ENCODE measurements at places on chromosomes 13 and 19.

DNA sequence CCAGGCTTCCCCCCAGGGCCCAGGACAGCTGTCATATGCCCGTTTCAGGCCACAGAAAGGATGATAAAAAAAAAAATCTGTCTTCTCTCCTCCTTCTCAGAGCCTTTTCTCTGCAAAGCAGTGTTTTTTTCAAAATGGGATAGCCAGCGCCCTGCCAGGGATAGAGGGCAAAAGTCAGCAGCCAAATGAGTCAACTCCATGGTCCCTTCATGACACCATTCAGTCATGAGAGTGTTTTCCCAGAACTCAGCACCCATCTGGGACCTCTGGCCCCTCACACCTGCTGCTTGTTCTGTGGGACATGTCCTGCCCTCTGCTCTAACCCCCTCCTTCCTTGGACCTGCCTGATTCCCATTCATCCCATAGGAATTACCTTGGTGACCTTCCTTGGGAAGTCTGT, 95.0 kb downstream of the CYSLTR2 start:
- DNase-seq, result no peak

DNA sequence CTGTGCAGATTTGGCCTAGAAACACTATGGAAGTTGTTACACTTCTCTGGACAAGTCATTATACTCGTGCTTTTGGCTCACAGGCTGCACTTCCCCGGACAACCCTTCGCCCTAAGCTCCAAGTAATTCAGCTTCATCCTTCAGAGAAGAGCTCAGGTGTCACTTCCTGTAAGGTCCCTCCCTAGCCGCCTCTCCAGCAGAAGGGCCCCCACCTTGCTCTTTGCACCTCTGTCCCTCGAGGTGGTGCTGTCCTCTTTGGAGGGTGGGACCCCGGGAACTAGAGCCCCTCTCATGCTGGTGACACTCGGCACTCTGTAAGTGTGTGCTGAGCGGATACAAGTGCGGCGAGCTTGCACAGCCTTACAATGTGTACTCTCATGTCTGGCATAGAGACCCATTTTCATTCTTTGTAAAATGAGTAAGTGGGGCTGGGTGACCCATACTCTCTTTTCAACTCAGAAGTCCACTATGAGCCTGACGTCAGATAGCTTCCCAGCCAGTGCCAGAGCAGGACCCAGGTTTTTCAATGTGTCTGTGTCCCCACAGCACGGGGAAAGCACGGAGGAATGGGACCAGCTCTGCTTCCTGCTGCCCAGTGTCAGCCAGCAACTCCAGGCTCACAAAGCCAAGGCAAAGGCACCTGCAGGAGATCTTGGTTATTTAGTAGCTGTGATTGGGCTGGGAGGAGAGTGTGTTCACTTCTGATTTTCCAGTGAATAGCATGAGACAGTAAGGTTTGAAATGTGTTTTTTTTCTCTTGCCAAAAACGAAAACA, 26.9 kb downstream of the CHAMP1 start:
- no peak for DNase-seq

DNA sequence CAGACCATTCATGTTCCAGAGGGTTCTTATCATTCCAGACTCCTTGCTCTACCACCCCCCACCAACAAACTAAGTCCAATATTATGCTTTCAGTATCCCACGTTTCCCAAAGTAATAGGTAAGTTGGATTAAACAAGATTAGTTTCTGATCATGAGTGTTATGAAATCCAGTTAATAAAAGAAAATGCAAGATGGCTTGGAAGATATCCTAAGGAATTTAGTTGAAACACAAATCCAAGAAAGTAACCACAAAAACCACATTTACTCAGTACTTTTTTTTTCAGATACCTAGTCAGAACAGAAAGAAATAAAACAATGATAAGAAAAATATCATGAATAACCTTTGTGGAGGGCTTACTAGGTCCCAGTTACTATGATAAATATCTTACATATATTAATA, 119.4 kb upstream of the MIR17HG start:
- DNase-seq, result no peak

GRCh38 chr13:40452038-40452666, 214.3 kb downstream of the FOXO1 start:
- no peak for DNase-seq

DNA sequence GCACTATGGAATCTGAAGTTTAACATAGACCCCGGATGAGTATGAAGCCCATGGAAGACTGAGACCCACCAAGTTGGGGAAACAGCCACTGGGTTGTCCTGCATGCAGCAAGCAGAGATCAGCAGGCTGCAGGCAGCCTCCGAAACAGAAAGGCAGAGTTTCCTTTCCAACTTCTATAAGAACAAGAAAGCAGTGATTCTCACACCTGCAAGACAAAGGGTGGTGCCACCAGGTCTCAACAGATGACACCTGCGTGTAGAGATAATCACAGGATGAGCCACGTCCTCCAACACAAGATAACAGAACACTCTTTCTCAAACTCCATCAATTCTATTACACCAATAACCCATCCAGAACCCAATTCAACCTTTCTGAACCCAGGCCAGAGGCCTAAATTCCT, 457.9 kb downstream of the FOXO1 start:
- DNase-seq, result no peak

DNA sequence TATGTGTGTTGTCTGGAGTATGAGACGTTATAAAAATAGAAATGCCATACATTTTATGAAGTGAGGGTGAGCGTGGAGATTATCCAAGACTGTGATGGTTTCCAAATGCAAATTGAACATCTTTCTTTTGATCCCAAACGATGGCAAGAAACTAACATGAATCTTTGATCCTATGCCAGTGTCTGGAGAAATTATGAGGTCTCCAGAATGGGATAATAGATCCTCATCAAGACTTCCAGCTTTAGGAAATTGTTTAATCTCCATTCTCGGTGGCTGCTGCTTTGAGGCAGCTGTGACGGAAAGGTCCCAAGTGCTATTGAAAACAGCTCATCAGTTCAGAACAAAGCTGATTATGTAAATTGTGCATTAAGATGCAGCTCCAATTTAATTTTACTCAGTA, 30.8 kb downstream of the CBY2 start:
- no peak for DNase-seq

All from cortex of kidney (tissue), 1 donor.